ENCODE measurements at places on chromosomes 4 and X.

- no peak for DNase-seq
Measured at GRCh38 chr4:8105306-8106100, 53.1 kb downstream of the ABLIM2 start.

GRCh38 chrX:148268673-148269072 is 231.7 kb upstream of the AFF2 start:
- no peak for DNase-seq

DNA sequence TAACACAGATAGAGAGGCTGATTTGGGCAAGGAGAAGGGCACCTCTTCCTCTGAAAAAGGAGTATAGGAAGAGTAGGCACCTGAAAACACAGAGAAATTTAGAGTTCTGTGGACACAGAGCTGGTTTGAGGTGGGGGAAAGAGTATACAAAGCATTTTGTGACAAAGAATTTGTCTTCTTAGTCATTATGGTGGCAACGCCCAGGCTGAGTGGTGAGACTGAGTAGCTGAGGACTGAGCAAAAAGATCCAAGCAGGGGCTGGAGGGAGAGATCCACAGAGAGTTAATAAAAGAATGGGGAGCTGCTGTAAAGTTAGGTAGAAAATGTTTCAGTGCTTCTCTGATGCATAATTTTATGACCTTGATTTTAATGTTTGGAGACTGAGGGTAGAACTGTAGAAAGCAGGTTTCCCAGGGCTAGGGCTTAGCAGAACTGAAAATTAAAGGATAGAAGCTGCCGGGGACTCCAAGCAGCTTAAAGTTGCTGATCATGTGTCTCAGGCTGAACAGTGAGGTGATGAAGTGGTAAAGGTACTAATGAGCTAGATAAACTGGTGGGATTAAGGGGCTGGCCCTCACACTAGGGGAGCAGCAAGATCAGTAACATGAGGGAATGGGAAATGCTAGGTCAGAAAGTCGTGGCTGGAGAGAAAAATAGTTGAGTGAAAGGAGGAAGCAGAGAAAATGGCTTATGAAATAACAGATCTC is 118.9 kb downstream of the CEP44 start:
- no peak for DNase-seq

GRCh38 chrX:39318506-39319343 is 517.5 kb downstream of the MID1IP1 start:
- DNase-seq = no peak

GRCh38 chrX:26138274-26138673 is at the start of gene MAGEB18:
MAGEB18 (plus strand) TSS chrX:26138343; CDS start chrX:26138986, 643 bp downstream.
- DNase-seq = no peak

- no peak for DNase-seq
Measured at GRCh38 chr4:188781655-188782054, 642.4 kb downstream of the TRIML1 start.
